Femur (tissue), 1 donor: ENCODE measurements at places on chromosomes 5 and 9.

- DNase-seq = no peak
These were observed 51.5 kb downstream of the RAI14 start for GRCh38 chr5:34707451-34708107.

GRCh38 chr5:176369934-176370711, 4.8 kb downstream of the ARL10 start:
- no peak for DNase-seq

- no peak for DNase-seq
These were observed 69.3 kb downstream of the DENND1A start for GRCh38 chr9:123860603-123861002.

DNA sequence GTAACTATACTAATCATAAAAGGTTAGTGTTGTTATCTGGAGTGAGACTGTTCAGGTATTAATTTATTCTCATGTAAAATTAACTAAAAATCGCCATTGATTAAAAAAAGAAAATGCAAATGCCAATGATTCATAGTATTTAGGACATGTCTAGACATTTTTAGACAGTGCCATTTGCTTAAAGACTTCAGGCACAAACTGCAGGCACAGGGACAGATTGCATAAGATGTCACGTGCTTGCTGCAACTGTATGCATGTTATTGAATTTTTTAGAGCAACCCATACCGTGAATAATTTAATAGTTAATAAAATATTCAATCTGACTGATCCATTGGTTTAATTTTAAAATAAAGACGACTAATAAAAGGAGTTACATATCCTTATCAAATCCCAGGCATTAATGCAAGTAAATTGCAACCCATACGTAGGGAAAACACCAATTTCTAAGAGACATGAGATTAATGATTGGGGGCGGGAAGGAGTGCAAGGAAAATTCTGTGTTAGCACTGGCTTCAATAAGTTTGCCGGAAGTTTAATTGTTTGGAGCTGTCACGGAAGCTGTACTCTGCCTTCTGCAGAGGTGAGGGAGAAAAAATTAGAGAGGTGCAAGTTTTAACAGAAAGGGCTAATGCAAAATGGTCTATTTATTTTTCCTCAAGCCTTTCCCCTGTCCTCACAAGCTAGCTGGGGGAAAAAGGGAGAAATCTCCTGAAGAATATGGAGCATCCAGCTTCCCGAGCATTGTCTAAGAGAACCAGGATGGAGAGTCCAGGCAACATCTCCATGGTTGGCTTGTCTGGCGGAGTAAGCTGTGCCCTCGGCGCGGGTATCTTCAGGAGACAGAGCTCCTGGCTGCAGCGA, 2.9 kb downstream of the EDIL3 start:
- DNase-seq = peak; percentile 21

DNA sequence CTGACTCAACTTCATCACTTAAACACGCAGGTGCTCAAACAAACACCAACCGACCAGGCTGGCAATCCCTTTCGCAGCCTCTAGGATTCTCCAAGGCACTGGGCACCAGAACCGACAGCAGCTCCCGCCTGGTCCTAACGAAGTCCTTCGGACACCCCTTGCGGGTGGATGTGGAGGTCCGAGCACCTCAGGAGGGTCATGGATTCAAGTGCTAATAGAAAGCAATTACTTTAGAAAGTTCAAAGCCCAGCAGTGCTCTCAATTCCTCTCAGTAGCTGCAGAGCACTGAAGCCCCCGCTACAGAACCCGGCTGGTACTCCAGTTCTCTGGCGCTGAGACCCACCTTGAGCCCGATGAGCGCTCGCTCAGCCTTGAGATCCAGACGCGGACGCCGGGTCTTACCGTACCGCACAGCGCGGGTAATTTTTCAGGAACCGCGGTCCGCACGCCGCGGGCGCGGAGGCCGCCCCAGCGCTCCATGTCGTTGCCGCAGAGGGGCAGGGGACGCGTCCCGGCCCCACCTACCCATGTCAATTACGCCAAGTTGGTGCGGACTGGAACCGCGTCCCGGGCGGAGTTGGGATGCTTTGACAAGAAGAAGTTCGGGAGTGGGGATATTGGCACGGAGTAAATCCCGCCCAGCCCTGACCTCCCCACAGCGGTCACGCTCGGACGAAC, 638 bp downstream of the MARCHF3 start:
- peak; percentile 65 for DNase-seq

GRCh38 chr5:96316017-96316416, 117.0 kb downstream of the PCSK1 start:
- no peak for DNase-seq

DNA sequence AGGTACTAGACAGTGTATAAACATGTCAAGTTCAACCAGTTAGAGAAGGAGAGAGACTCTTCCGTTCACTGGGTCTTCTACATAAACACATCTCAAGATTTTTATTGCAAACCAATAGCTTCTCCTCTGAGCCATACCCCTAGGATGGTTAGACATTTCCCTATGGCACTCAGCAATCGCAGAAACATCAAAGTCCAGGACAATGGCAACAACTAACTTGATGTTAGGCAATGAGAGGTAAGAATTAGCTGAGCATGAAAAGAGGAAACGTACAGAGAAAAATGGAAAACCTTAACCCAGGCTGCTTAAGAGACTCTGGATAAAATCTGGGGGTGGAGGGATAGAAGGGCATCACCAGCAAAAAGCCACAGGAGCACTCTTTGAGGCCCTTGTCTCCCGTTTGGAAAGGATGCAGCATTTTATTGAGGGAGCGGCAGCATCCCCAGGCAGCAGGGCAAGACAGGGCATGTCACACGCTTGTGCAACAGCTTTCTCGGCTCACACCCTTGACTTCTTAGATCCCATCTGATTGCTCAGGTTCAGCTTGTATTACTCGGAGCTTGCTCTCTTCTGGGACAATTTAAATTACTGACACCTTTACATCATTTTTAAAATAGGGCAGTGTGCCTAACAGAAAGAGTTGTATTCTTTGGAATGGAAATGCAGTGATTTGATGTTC, 8.6 kb upstream of the PSAT1 start:
- DNase-seq = no peak

GRCh38 chr5:111603446-111603827, 91.1 kb upstream of the STARD4 start:
- no peak for DNase-seq

DNA sequence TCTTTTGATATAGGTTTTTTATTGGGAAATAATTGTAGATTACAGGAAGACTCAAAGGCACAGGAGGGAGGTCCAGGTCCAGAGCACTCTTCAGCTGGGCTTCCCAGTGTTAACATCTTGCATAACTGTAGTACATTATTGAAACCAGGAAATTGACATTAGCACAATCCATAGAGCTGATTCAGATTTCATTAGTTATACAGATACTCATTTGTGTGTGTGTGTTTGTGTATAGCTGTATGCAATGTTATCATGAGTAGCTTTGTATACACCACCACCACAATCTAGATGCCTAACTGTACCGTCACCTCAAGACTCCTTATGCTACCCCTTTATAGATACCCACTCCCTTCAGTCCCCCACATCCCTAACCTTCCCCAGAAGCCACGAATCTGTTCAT, 47.9 kb downstream of the SLC36A1 start:
- DNase-seq = no peak

GRCh38 chr9:78598120-78598519, 301.2 kb downstream of the PSAT1 start:
- DNase-seq = no peak

- DNase-seq = no peak
These were observed 118.0 kb upstream of the PCA3 start for GRCh38 chr9:76646249-76646648.

- DNase-seq = no peak
These were observed 42.4 kb downstream of the TRIO start for GRCh38 chr5:14185326-14186058.

GRCh38 chr5:22391956-22392355, 461.2 kb downstream of the CDH12 start:
- no peak for DNase-seq

- DNase-seq = no peak
These were observed 10.0 kb downstream of the DIPK1B start for GRCh38 chr9:136722093-136722968.

DNA sequence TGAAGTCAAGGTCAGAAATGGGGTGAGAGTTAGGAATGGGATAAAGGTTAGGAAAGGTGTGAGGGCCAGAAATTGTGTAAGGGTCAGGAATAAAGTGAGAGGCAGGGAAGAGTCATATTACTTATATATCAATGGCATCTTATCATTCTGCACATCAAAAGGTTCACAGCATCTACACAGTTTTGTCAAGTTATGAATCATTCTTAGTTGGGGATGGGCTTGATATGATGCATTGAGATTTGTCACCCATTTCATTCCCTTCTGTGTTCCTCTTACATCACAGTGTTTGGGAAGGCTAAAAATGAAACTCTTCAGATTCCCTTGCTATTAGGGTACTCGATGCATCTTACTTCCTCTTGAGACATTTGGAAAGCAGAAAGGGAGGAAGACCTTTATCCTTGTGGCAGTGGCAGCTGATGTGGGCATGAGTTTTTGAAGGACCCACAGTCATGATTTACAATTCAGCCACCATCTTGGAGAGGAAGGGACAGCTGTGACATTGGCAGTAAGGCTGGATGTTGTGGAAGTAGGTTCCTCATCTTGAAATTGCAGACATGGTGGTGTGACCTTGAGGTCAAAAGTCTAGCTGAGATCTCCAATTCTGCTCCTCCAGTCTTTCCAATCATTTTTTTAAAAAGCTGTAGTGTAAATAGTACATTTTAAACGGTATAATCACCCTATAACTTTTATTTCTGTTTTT, 24.2 kb upstream of the NPR3 start:
- DNase-seq = no peak

DNA sequence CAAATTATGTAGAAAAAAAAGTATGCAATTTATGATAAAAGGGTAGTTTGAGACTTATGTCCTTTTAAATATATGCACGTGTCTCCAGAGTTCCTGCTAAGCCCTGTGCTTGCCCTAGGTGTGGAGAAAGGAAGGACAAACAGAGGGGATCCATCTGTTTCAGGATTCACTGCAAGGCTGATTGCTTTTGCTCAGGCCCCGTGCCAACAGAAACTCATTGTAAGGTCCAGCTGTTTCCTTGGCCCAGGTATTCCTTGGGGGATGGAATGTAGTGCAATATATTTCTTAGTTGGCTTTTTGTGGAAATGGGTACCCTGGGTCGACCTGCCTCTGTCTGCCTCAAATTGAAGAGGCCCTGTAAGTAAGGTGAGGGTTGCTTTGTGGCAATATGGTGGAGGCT, 268.6 kb upstream of the CLINT1 start:
- DNase-seq = no peak

GRCh38 chr9:69157751-69158466, 16.2 kb upstream of the TJP2 start:
- DNase-seq = no peak

DNA sequence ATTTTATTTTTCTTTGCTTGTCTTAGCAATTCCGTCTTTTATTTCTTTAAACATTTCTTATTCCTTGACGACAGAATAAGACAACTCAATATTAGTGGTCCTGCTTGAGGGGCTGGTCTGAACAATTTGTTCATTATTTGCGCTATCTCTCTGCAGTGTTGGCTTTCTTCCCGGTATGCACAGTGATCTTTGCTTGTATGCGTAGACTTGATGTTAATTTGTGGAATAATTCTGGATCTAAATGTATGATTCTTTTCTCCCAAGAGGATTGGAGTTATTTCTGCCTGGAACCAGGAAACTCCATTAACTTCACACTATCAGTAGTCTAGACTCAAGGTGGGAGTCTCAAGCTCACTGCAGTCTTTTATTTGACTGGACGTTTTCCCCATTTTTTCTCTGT, 80.4 kb downstream of the KDM4C start:
- no peak for DNase-seq

DNA sequence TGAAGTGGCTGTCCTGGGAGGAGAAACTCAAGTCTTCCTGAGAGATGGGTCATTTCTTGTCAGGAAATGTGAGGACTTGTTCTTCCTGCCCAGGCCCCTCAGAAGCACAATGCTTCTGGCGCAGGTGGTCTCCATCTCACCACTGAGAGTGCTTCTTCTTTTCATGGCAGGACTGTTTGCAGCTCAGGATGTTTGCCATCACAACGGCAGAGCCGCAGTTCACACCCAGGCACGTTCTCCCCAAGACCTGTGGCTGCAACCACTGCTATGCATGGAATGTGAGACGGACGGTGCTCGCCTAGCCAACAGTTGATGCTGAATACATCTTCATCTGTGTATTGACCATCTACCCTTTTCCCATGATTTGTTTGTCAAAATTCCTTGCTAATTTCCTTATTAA, 216.3 kb downstream of the GADD45G start:
- DNase-seq = no peak

DNA sequence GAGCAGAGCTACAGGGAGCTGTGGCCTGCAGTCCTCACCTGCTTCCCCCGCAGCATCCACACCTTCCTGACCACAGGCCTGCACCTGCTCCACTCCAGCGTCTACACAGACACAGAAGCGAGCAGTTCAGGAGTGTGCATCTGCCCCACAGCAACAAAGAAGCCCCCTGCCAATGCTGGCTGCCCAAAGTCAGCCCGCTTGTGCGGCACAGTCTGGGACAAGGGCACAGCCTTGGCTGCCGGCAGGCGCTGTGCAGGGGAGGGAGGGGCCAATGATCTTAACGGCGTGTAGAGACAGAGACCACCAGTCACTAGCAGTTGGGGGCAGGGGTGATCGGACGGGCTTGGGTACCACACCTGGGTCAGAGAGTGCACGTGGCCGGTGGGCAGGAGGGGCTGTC, 6.6 kb downstream of the BRD9 start:
- no peak for DNase-seq

DNA sequence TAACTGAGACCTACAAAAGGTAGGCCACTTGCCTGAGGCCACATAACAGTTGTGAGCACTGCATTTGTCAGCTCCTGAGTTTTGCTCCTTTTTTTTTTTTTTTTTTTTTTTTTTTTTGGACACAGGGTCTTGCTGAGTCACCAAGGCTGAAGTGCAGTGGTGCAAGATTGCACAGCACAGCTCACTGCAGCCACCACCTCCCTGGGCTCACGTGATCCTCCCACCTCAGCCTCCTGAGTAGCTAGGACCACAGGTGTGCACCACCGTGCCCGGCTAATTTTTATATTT, 37.1 kb downstream of the LAMC3 start:
- no peak for DNase-seq

DNA sequence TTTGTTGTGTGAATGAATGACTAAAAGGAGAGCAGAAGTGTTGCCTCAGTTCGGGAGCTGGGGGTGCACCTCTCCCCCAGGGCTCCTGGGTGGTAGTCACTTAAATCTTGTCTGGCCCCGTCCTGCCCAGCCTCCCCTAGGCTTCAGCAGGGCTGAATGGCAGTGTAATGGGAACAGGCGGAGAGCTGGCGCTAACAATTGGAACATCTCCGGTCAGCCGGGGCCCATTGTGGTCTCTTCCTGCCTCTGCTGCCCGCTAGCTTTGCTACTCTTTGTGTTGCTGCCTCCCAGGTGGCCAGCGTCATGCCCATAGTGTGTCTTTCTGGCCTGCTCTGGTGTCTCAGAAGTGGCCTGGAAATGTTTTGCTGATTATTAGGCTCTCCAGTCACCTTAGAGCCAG, 62.3 kb downstream of the RGS3 start:
- DNase-seq = no peak

DNA sequence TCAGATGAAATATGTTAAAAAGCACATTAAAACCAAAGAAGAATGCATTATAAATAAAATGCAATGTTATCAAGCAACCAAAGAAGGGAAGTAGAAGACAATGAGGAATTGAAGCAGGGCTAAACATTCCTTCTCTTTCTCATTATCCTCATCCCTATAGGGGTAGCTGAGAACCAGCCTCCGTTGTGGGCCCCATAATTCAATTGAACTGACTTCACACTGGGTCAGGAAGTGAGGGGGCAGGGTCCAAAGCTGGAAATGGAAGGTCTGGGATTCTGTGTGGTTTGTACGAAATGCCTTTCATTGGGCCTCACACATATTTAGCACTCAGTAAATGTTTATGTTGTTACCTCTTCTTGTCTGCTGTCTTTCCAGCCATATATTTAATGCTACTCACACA, 220.4 kb upstream of the CD180 start:
- DNase-seq = no peak
